ENCODE measurements at places on chromosomes 3 and 15.

DNA sequence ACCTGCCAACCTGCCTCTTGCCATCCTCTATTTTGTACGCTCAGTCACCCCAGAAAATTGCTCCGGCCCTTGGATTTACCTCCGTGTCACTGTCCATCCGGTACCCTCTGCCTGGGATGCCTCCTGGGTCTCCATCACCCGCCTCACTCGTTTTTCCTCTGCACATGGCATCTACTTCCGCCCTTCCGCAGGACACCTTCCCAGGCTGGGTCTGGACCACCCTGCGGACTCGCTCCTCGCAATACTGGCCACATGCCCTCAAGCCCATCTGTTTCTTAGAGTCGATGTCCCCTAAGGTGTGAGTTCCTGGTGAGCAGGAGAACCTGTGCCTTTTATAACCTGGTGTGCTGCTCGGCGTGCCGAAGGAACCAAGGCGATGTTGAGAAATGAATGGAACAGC lies 58.5 kb downstream of the APBA2 start:
- no peak for DNase-seq

- no peak for DNase-seq
Observed at GRCh38 chr15:66111363-66111762, 142.2 kb downstream of the MEGF11 start.

- no peak for DNase-seq
Observed at GRCh38 chr3:56822501-56822900, 20.8 kb upstream of the ARHGEF3 start.

GRCh38 chr15:40239693-40240618 lies 1.1 kb downstream of the PAK6 start:
- no peak for DNase-seq

DNA sequence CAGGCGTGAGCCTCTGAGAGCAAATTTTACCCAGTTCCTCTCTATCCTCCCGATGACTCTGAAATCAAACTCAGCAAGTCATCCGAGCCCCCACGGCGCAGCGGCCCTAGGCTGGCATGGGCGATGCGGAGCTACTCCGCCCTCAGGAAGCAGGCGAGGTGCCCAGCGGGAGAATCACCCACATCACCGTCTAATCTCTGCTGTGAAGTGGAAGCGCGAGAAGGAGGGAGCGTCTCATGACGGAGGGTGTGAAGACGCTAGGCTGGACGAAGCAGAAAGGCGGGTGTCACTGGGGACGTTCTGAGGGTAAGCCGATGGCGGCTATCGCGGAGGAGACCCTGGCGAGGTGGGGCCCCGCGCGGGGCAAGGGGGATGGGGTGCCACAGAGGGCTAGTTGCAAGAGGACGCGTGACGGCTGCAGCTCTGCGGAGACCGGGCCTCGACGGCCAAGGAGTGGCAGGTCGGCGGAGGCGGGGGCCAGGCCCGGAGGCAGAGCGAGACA lies 9.1 kb upstream of the GNAI2 start:
- DNase-seq, result no peak

- no peak for DNase-seq
Observed at GRCh38 chr3:141346007-141346406, 22.3 kb upstream of the ZBTB38 start.

GRCh38 chr3:151726016-151726415 lies 7.7 kb upstream of the AADACL2 start:
- no peak for DNase-seq

- DNase-seq, result no peak
Observed at GRCh38 chr3:31224936-31225335, 307.8 kb upstream of the STT3B start.
